ENCODE measurements at places on chromosomes 6 and 20.

- no peak for DNase-seq
Observed at GRCh38 chr20:15806105-15806504, 767.1 kb downstream of the KIF16B start.

- DNase-seq, result no peak
Observed at GRCh38 chr6:52642368-52642767, 28.5 kb upstream of the TMEM14A start.

GRCh38 chr6:168231393-168231957 is 88.1 kb downstream of the DACT2 start:
- DNase-seq, result no peak

GRCh38 chr20:38175304-38176180 is 10.5 kb upstream of the TGM2 start:
- no peak for DNase-seq

GRCh38 chr20:6028818-6029217 is 25.0 kb downstream of the LRRN4 start:
- DNase-seq, result no peak

DNA sequence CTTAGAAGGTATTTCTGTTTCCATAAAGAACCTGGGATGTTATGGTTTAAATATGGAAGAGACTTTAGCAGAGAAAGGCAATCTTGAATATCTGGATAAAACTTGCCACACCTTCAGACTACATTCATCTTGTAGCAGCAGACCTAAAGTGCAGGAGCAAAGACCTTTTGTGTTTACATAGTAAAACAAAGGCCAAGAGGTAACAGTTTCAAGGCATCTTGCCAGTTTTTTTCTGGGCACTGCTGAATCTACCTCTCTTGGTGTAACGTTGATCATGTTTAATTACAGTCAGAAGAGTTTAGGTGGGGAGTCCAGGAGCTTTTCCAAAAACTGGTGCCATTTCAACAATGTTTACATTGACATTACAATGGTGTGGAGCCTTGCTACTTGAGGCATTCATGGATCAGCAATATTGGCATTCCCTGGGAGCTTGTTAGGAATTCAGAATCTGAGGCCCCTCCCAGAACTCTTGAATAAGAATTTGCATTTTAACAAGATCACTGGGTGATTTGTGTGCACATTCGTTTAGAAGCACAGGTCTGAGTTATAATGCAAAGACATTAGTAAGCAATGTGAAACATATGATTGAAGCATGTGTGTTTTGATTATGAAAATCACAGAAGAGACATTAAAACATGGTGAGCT is 94.5 kb downstream of the F13A1 start:
- peak; percentile 93 for DNase-seq

- peak; percentile 86 for DNase-seq
Observed at GRCh38 chr6:136962661-136963060, 40.6 kb downstream of the SLC35D3 start.

DNA sequence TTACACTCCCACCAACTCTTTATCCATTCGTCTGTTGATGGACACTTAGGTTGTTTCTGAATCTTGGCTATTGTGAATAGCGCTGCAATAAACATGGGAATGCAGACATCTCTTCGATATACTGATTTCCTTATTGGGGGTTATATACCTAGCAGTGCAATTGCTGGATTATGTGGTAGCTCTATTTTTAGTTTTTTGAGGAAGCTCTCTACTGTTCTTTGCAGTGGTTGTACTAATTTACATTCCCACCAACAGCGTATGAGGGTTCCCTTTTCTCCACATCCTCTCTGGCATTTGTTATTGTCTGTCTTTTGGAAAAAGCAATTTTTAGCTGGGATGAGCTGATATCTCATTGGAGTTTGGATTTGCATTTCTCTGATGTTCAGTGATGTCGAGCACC is 4.6 kb upstream of the PFDN4 start:
- DNase-seq, result no peak

DNA sequence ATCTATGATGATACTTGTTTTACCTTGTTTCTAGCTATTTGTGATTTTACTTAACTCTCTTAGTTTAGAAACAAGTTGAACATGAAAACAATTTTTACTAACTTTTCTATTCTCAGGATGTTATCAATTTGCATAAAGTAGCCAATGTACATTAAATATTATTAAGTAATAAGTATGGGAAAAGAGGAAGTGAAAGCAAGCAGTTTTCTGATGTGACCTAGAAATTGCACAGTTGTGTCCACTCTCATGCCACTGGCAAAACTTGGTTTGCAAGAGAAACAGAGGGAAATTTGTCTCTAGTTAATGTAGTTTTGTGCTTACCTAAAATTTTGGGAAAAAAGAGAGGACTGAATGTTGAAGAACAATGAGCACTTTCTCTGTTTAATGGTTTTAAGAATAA is 19.2 kb upstream of the TSPYL1 start:
- DNase-seq, result no peak

DNA sequence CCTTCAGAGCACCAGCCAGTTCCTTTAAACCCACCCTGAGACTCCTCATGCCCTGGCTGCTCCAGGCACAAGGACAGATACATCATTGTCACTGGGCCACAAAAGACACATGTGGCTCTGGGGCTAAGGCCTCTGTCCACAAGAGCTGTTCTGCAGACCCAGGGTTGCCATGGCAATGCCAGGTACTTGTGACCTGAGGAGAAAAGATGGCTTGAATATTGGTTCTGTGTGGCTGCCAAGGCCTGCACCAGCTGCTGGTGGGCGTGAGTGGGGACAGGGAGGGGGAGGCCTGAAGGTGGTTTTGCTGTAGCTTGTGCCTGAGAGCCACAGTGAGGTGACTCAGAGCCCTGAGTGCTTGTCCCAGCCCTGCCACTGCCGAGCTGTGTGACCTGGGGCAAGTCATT is 31.8 kb downstream of the SAYSD1 start:
- peak; percentile 81 for DNase-seq

DNA sequence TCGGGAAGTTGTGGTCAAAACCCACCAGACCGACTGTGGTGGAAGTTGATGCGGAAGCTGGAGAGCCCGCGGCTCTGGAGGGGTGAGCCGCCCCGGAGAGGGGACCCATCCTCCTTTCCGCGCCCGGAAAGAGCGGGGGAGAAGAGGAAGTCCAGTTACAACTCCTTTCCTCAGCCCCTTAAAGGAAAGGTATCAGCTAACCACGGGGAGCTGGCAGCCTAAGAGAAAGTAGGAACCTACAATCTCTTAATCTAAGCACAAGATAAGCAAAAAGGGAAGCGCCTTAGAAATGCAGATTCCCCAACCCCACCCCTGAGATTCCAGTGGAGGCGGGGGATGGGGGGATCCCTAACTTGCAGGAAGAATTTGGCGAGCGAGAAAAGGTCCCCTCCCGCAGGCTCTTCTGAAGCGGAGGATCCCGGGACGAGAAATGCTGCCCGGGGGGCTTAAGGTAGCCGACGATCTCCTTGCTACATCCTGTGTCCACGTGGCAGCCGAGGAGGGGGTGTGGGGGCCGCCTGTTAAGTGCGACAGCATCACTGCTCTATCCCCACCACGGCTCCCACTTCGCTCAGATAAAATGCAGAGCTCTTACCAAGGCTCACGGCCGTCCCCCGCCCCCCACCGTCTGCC is 87.5 kb downstream of the ZFP64 start:
- DNase-seq, result no peak

GRCh38 chr20:13158369-13158768 is 62.7 kb upstream of the ISM1 start:
- DNase-seq, result peak; percentile 4

GRCh38 chr6:56660381-56660730 is 17.7 kb upstream of the DST start:
- no peak for DNase-seq

- no peak for DNase-seq
Observed at GRCh38 chr6:89917801-89918366, 23.6 kb downstream of the GJA10 start.

- DNase-seq, result no peak
Observed at GRCh38 chr6:143535189-143535614, 23.7 kb upstream of the FUCA2 start.

GRCh38 chr20:44768854-44769480 is 23.3 kb downstream of the KCNK15 start:
- peak; percentile 14 for DNase-seq

- DNase-seq, result peak; percentile 91
Observed at GRCh38 chr6:80527552-80528052, 421.1 kb downstream of the BCKDHB start.

- no peak for DNase-seq
Observed at GRCh38 chr20:39986173-39986904, 702.7 kb downstream of the MAFB start.

GRCh38 chr20:824490-824889 is 9.0 kb upstream of the FAM110A start:
- DNase-seq, result no peak

DNA sequence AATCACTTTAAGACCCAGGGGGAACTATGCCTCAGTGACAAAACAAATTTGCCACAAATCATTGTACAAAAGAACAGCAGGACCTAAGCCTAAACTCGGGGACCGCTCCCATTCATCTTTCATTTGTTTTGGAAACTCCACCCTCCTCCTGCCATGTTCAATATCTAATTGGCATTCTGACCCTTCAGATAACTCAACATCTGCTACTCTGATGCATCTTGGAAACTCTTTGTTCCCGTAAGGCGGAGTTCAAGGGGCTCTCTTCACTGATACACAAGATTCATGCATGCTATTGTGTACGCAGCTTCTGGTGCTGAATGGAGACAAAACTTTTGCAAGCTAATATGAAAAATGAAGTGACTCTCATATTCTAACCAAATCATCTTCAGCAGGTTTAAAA is 187.6 kb downstream of the ZFP64 start:
- DNase-seq, result no peak

DNA sequence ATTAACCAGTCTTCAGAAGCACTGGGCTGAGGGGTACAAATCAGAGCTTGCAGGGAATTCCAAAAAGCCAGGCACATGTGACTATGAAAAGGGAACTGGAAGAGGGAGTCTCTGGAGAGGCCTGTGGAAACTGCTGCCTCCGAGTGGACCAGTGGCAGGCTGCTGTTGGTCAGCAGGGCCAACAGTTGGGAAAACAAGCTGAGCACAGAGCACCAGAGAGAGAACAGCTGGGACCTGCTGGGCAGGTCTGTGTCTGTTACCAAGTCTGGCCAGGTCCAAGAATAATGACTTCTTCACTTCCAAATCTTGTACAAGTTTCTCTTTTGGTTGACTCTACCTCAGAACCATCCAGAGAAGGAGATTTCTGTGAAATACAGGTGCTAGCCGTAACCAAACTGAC is 81.4 kb downstream of the LIN28B start:
- DNase-seq, result no peak

DNA sequence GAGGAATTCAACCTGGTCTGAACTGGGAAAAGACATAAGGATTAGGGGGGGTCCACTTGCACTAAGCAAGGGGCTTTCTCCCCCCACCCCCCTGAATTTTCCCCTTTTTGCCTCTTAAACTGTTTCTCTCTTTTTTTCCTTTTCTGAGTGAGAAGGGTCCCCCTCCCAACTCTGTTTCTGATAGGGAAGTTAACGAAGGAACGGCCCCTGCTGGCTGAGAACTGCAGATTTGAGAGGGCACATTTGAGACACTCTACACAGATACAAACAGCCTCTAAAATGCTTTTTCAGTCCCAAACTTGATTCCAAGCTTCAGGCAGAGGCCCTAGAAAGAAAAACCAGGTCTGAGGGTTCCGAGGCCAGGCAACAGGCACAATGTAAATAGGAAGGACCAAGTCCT is 91.7 kb downstream of the JARID2 start:
- DNase-seq, result no peak

- DNase-seq, result no peak
Observed at GRCh38 chr6:152836523-152836922, 85.9 kb downstream of the VIP start.

DNA sequence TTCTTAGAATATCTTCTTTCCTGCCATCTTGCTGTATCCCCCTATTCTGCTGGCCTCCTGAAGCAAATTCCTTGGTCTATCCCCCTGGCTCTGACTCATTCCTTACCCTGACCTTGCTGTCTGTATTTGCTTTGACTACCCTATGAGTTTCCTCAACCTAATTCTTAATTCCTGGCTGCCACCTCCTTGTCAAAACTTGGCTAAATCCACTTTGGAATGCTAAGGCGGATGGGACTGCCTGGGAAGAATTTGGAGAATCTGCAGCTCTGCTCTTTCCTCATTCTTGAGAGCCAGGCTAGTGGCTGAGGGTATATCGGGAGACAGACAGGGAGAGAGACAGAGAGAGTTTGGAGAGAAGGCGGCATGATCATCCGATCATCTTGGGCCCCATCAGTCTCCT is 24.4 kb downstream of the CAP2 start:
- DNase-seq, result no peak

GRCh38 chr6:159357211-159357915 is 188.2 kb downstream of the FNDC1 start:
- no peak for DNase-seq

- DNase-seq, result no peak
Observed at GRCh38 chr20:58287638-58288037, 21.9 kb upstream of the RAB22A start.

DNA sequence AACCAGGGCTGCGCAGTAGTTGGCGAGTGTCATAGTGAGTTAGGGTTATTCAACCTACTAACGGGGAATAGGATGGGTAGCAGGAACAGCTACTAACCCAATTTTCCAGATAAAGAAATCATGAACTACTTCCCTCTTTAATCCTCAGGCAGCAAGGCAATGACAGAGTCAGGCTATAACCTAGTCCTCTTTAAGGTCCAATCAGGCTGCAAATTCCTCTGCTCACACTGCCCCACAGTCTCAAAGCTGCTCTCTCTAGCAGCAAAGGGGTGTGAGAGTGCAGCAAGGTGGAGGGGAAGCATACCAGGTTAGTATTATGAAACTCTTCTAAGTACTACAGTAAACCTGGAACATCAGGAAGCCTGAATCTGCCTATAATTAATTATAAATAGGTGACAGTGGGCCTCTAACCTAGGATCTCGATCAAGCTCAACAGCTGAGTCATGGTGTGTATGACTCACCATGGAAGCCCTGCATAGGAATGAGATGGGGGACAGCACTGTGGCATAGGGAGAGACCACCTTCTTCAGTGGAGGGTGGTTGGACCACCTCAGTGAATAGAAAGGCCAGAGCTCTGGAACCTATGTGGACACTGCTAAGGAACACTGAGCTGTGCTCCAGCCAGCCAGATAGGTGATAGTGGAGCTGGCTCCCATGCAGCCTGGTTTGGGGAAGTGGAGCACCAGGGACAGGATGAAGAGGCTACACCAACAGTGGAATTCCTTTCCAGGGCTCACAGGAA is 7.9 kb downstream of the PEX6 start:
- DNase-seq, result no peak

DNA sequence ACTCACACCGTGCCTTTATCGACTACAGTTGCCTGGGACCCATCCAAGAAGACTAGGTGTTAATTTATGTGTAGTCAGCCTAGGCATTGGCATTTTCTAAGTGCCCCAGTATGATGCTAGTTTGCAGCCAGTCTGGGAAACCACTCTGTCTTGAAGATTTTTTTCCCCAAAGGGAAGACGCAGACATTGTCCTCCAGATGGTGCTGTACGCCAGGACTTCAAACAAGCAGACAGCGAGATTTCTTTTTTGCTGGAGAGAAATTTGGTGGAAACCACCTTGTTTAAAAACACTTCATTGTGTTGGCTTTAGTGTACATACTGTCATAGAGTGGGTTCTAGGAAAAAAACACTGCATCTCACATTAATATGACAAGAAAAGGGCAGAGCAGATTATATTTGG is 30.0 kb downstream of the ALDH5A1 start:
- peak; percentile 41 for DNase-seq

- DNase-seq, result no peak
Observed at GRCh38 chr6:35669451-35670045, 19.2 kb downstream of the FKBP5 start.

GRCh38 chr6:54003316-54003715 is 107.9 kb upstream of the MLIP start:
- no peak for DNase-seq

Measured in NCI-H2029 treated with DMSO at 0.1 percent for 48 hours (cell line).